ENCODE measurements at places on chromosomes 1 and 21.

GRCh38 chr1:23720256-23720995, 22.8 kb upstream of the ELOA start:
- no peak for DNase-seq

- DNase-seq = no peak
Measured at GRCh38 chr1:10211805-10212410, 1.5 kb downstream of the KIF1B start.

GRCh38 chr1:211985556-211986264, 49.6 kb downstream of the INTS7 start:
- DNase-seq = no peak

GRCh38 chr1:55309786-55310504, 94.8 kb upstream of the USP24 start:
- DNase-seq = no peak

DNA sequence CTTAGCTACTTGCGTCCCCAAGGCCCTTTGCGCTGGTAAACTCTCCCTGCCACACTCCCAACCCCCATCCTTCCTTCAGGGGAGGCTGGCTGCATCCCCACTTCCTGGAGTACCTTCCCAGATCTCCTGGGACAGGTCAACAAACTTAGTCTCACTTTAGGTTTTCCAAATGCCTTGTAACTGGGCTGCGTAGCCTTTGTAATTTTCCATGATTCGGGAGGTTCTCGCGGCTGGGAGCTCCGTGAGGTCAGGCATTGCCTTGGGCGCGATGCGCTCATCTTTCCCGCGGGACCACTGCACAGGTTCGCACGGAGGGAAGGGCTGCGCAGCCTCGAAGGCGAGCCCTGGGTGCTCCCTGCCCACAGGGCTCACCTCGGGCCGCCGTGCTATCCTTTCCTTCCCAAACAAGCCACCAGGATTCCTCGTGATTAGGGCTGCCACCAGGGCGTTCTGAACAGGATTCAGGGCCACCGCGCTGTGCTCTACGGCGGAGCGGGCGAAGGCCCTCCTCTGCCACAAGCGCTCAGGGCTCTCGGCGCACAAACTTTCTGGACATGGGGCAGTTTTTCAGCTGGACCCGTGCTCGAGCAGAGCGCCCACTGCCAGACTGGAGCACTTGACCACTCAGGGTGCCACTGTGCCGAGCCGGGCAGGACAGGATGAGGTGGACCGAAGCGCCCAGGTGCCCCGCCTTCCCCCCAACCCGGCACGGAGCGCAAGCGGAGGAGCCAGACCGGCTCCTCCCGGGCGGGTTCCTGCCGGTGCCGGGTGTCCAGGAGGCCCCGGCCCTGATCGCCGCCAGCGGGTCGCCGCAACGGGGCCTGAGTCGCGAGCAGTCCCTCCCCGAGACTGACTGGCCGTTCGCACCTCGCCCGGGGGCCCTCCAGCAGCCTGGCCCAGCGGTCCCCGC, 1.1 kb downstream of the TMPRSS2 start:
- DNase-seq = peak; percentile 40

DNA sequence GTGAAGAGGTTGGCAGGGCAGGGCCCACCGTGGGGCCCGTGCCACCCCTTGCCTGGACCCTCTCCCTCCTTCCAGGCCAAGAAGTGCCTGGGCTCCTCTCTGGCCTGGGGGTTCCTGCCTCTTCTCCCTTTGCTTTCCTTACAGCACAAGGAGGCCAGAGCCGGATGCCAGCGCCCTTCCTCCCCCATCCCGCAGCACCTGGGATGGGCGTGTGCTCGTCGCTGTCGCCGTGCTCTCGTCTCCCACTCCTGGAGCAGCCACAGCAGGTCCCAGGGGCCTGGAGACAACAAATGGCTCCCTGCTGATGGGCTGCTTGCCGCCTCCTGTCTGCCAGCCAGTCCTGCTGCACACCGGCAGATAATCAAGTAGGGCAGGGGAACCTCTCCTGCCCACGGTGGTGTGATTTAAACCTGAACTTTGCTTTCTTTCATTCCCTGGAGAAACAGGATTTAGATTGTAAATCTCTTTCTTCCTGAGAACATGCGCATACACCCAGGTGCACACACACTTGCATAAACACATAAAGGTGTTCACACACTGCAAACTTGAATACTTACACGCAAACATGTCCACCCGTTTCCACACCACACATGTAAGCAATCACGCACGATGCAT, 50.8 kb upstream of the POU3F1 start:
- DNase-seq = no peak

- DNase-seq = no peak
Measured at GRCh38 chr1:33426916-33427315, 4.0 kb downstream of the PHC2 start.

All from astrocyte of the hippocampus (primary cell).